ENCODE measurements at places on chromosomes 5 and 9. TPM values are rescaled to one million over a fixed set of nuclear protein-coding genes. Genes with fewer than 3 reads are reported as not detected.

- no peak overlapping the region for H3K27ac ChIP-seq
- no peaks in the 10 kb centered on the region for H3K27me3 ChIP-seq
- H3K4me3 ChIP-seq = peak overlapping the region; percentile 95
- H3K4me1 ChIP-seq = peaks cover 15% of the 10 kb centered on the region
Measured at GRCh38 chr5:38554861-38555260, 1.6 kb downstream of the LIFR start.

PCDHB16 gene
- 9.1 TPM for total RNA-seq

DNA sequence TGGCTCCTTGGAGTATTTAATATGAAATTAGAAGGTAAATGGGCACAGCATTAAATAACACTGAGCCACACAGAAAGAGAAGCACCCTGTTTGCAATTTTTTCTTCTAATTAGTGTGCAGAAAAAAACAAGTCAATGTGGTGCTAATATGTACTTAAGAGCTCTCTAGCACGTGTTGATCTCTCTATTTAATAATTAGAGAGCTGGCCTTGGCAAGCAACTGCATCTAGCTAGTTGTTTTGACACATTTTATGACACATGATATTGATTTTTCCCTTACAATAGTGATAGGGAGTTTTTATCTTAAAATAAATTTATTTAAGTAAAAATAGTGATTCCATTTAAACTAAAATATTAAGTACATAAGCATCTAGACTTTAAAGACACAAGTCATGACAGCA lies 54.5 kb upstream of the NUDT12 start:
- no peak overlapping the region for H3K4me3 ChIP-seq
- no peaks in the 10 kb centered on the region for H3K27me3 ChIP-seq
- no peaks in the 10 kb centered on the region for H3K4me1 ChIP-seq
- H3K36me3 ChIP-seq = no peaks in the 10 kb centered on the region
- H3K27ac ChIP-seq = no peak overlapping the region

- DNase-seq = no peak
- H3K27me3 ChIP-seq = no peaks in the 10 kb centered on the region
- peaks cover 56% of the 10 kb centered on the region for H3K4me1 ChIP-seq
- no peak overlapping the region for H3K27ac ChIP-seq
Measured at GRCh38 chr5:78588507-78588906, 60.1 kb downstream of the LHFPL2 start.

DNA sequence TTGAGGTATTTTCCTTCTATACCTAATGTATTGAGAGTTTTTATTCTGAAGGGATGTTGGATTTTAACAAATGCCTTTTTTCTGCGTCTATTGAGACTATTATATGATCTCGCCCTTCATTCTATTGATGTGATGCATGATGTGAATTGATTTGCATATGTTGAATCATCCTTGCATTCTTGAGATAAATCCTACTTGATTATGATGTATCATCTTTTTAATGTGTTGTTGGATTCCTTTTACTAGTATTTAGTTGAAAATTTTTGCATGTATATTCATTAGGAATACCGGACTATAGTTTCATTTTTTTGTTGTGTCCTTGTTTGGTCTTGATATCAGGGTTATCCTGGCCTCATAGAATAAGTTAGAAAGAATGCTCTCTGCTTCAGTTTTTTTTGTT lies 169.7 kb downstream of the NPR3 start:
- H3K36me3 ChIP-seq = no peaks in the 10 kb centered on the region
- no peaks in the 10 kb centered on the region for H3K27me3 ChIP-seq
- no peaks in the 10 kb centered on the region for H3K4me1 ChIP-seq
- no peak overlapping the region for H3K27ac ChIP-seq
- no peak for DNase-seq

ASPN gene
- total RNA-seq = 122 TPM

- H3K4me1 ChIP-seq = no peaks in the 10 kb centered on the region
- no peaks in the 10 kb centered on the region for H3K27me3 ChIP-seq
- no peaks in the 10 kb centered on the region for H3K36me3 ChIP-seq
- H3K27ac ChIP-seq = no peak overlapping the region
- DNase-seq = no peak
Measured at GRCh38 chr5:115084246-115084793, 85.4 kb downstream of the TRIM36 start.

DNA sequence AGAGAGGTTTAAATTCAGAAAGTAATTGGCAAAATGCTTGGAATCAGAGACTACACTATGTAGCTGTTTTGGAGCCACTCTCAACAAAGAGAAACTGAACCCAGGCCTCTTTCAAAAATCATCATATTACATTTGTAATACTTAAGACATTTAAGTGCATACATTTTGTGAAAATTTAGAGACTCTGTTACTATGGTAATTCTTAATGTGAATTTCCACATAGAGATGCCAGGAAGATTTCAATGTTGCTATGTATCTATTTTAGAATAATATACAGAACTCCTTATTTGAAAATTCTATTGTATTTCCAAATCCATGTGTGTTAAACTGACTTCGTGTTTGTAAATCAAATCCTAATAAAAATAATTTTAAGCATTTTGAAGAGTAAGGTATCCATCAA lies 1260.9 kb upstream of the C9orf72 start:
- H3K4me1 ChIP-seq = no peaks in the 10 kb centered on the region
- H3K4me3 ChIP-seq = no peak overlapping the region
- H3K27ac ChIP-seq = no peak overlapping the region
- DNase-seq = no peak
- H3K36me3 ChIP-seq = no peaks in the 10 kb centered on the region

ZNF608 gene
- 13.5 TPM for total RNA-seq

GRCh38 chr5:69418554-69418953 lies 3.6 kb downstream of the MARVELD2 start:
- H3K4me3 ChIP-seq = no peak overlapping the region
- DNase-seq = no peak
- H3K36me3 ChIP-seq = peaks cover 6% of the 10 kb centered on the region
- H3K4me1 ChIP-seq = no peaks in the 10 kb centered on the region

DNA sequence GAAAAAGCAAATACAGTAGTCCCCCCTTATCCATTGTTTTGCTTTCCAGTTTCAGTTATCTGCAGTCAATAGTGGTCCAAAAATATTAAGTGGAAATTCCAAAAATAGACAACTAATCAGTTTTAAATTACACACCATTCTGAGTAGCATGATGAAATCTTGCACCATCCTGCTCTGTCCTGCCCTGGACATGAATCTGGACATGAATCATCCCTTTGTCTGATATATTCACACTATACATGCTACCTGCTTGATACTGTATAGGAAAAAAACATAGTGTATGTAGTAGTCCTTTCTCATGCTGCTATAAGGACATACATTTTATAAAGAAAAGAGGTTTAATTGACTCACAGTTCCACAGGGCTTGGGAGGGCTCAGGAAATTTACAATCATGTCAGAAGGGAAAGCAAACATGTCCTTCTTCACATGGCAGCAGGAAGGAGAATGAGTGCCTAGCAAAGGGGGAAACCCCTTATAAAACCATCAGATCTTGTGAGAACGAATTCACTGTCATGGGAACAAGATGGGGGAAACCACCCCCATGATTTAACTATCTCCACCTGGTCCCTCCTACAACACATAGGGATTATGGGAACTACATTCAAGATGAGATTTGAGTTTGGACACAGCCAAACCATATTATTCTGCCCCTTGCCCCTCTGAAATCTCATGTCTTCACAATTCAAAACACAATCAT lies 153.9 kb downstream of the ARRDC3 start:
- no peaks in the 10 kb centered on the region for H3K4me1 ChIP-seq
- no peak for DNase-seq
- no peaks in the 10 kb centered on the region for H3K27me3 ChIP-seq

- H3K27ac ChIP-seq = no peak overlapping the region
- no peak for DNase-seq
- no peaks in the 10 kb centered on the region for H3K27me3 ChIP-seq
- H3K36me3 ChIP-seq = no peaks in the 10 kb centered on the region
Measured at GRCh38 chr5:170648541-170648940, 135.0 kb upstream of the GABRP start.

DNA sequence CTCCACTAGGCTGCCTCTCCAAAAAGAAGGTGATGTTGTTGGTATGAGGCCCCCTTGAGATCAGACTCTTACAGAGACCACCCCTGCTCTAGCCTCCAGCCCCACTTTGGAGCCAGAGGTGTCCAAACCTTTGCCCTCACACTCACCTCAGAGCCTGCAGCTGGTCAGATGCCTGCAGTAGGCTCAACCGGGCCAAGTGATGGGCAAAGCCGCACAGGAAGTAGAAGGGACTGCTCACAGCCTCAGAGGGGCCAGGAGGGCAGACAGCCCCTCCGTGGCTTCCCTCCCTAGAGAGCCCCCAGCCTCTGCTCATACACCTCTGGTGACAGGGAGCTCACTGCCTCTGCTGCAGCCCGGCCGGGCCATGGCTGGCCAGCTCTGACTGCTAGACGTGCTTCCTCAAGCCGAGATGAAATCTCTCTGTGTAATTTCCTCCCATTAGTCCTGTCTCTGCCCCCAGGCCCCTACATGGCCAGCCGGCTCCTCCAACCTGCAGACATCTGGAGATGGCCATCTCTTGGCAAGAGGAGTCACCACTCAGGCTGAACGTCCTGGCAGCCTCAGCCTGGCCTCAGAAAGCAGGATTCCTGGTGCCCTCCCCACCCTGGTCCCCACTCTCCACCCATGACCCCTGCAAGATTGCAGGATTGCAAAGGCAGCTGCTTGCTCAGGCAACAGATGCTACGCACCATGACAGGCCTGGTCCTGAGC lies 7.3 kb upstream of the TCF7 start:
- DNase-seq = no peak
- H3K27me3 ChIP-seq = no peaks in the 10 kb centered on the region
- no peaks in the 10 kb centered on the region for H3K36me3 ChIP-seq
- H3K4me3 ChIP-seq = no peak overlapping the region

GRCh38 chr9:82518868-82519267 lies 530.3 kb downstream of the SPATA31D1 start:
- DNase-seq = no peak
- H3K4me3 ChIP-seq = no peak overlapping the region
- H3K27me3 ChIP-seq = no peaks in the 10 kb centered on the region
- peaks cover 9% of the 10 kb centered on the region for H3K4me1 ChIP-seq

DNA sequence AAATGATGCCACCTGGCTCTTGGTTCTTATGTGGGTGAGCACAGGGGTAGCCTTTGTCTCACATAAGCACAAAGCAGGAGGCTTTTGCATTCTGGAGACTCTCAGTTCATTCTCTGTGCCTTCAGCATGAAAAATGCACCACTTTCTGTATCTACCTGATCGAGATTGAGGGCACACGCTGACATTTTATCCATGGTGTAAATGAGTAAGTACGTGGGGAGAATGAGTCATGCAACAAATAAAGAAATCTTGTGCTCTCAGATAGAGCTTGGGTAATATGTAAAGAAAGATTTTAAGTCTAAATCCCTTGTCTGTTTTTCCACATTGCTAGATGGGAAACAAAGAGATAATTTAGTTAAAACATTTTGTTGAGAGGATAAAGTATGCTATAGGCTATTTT lies 607.2 kb upstream of the WWC1 start:
- H3K4me1 ChIP-seq = no peaks in the 10 kb centered on the region
- H3K27ac ChIP-seq = no peak overlapping the region
- no peak for DNase-seq
- no peaks in the 10 kb centered on the region for H3K27me3 ChIP-seq

DNA sequence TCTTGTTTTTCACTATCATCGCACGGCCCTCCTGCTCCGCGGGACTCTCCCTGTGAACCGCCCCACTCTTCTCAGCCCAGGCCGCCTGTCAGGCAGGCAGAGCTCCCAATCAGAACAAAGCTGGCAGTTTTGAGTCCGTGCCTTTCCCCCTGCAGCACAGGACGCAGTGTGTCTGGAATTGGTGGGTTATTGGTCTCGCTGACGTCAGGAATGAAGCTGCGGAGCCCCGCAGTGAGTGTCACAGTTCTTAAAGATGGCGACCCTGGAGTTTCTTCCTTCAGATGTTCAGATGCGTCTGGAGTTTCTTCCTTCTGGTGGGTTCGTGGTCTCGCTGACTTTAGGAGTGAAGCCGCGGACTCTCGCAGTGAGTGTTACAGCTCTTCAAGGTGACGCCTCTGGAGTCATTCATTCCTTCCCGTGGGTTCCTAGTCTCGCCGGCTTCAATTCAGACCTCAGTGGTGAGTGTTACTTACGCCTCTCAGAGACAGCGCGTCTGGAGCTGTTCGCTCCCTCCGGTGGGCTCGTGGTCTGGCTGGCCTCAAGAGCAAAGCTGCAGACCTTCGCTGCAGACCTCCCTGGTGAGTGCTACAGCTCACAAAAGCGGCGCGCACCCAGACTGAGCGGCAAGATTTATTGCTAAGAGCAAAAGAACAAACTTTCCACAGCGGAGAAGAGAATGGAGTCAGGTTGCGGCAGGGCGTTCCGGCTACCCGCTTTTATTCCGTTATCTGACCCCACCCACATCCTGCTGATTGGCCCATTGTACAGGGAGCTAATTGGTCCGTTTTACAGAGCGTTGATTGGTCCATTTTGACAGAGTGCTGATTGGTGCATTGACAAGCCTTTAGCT lies 7.4 kb downstream of the ZDHHC11B start:
- no peaks in the 10 kb centered on the region for H3K4me1 ChIP-seq
- no peak overlapping the region for H3K27ac ChIP-seq
- H3K4me3 ChIP-seq = no peak overlapping the region
- H3K27me3 ChIP-seq = no peaks in the 10 kb centered on the region

DNA sequence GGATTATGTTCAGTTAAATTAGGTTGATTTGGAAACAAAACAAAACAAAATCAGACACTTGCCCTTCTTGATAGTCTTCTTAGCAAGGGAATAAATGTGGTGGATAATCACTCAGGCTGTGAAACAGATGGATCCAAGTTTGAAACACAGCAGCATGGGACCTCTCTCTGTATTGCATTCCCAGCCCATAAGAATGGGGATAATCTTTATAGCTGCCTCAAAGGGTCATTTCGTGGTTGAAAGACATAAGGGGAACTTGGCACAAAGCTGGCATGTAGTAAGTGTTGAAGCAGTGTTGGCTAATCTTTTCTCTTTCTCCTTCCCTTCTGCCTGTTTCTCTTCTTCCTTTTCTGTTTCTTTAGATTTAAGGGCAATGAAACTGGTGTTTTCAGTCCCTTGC lies 333.9 kb upstream of the TLE4 start:
- H3K4me3 ChIP-seq = no peak overlapping the region
- H3K4me1 ChIP-seq = no peaks in the 10 kb centered on the region
- DNase-seq = no peak
- no peaks in the 10 kb centered on the region for H3K27me3 ChIP-seq
- no peaks in the 10 kb centered on the region for H3K36me3 ChIP-seq
- no peak overlapping the region for H3K27ac ChIP-seq
